Left ventricle myocardium inferior (tissue), 1 donor: ENCODE measurements at places on chromosomes 3 and 15. TPM values are rescaled to one million over a fixed set of nuclear protein-coding genes. Genes with fewer than 3 reads are reported as not detected.

DNA sequence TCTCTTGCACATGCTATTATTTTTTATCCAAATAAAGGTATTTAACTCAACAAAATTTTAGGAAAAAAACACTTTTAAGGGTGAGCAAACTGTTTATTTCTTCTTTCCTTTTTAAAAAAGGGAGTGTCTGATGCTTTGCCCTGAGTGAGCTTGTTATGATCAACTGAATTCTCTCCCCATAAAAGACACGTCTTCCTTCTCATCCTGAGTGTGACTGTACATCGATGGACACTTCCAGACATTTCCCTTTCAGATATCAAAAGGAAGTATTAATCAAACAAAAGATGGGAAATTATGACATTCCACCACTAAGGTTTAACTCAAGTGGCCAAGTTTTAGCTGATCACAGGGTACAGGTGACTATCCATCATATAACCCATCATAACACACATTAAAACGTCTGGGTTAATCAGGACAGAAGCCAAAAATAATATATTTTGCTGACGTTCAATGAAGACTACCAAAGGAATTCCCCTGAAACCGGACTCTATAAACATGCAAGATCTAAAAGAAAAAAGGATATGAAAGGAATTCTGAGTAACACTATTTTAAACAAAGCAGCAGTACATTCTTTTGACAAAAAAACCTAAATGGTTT, 354.8 kb downstream of the MECOM start:
- H3K4me3 ChIP-seq = no peak overlapping the region
- H3K27me3 ChIP-seq = no peaks in the 10 kb centered on the region
- DNase-seq = no peak
- H3K4me1 ChIP-seq = peaks cover 7% of the 10 kb centered on the region
- H3K27ac ChIP-seq = no peak overlapping the region
- no peaks in the 10 kb centered on the region for H3K36me3 ChIP-seq

GRCh38 chr3:122021811-122022401, at the start of gene ILDR1:
TSS of gene ILDR1 (minus strand) at chr3:122022247. CDS start at chr3:122022077, 170 bp downstream.
- no peak within 1 kb of the TSS for H3K27ac ChIP-seq
- H3K36me3 ChIP-seq = no peaks in the 10 kb centered on the region
- DNase-seq = no peak
- H3K4me3 ChIP-seq = peak within 1 kb of the TSS; percentile 59
- H3K4me1 ChIP-seq = peaks cover 8% of the 10 kb centered on the region
- peaks cover 25% of the 10 kb centered on the region for H3K27me3 ChIP-seq

GRCh38 chr15:55343168-55343567, 24.1 kb downstream of the PIGB start:
- H3K4me3 ChIP-seq = no peak overlapping the region
- H3K27me3 ChIP-seq = no peaks in the 10 kb centered on the region
- H3K36me3 ChIP-seq = peaks cover 19% of the 10 kb centered on the region
- H3K4me1 ChIP-seq = peaks cover 8% of the 10 kb centered on the region
- no peak overlapping the region for H3K27ac ChIP-seq

CFAP92 gene
- 0.25 TPM for total RNA-seq

DNA sequence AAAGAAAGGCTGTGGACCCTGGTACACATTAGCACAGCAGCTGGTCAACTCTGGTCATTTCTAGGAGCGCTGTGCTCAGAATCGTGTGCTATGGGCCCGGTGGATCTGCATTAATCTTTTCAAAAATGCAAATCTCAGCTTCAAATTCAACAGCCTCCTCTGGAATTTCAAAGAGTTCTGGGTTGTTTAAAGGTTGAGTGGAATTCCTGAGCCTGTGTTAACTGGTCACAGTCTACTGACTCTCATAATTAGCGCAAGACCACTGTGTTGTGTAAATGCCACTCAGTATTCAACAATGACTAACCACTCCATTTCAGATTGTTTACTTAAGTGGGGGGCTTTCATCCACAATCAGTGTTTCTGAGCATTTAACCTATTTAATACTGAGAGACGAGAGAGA, 2.7 kb upstream of the ARNT2 start:
- peaks cover 14% of the 10 kb centered on the region for H3K4me1 ChIP-seq
- no peak for DNase-seq
- no peaks in the 10 kb centered on the region for H3K36me3 ChIP-seq
- H3K27ac ChIP-seq = no peak overlapping the region

FEZF2 gene
- not detected for total RNA-seq
